ENCODE measurements at places on chromosomes 12 and 14. TPM values are rescaled to one million over a fixed set of nuclear protein-coding genes. Genes with fewer than 3 reads are reported as not detected.

Gene NGB
- not detected for total RNA-seq

- H3K27me3 ChIP-seq = no peaks in the 10 kb centered on the region
- H3K36me3 ChIP-seq = no peaks in the 10 kb centered on the region
- H3K4me3 ChIP-seq = no peak overlapping the region
- no peak for DNase-seq
- H3K4me1 ChIP-seq = no peaks in the 10 kb centered on the region
- H3K27ac ChIP-seq = no peak overlapping the region
Measured at GRCh38 chr14:52190337-52190931, 77.1 kb upstream of the PTGDR start.

Gene SERPINA9
- total RNA-seq = not detected

- H3K27me3 ChIP-seq = no peaks in the 10 kb centered on the region
- H3K27ac ChIP-seq = no peak overlapping the region
- DNase-seq = no peak
- no peaks in the 10 kb centered on the region for H3K4me1 ChIP-seq
- no peak overlapping the region for H3K4me3 ChIP-seq
Measured at GRCh38 chr12:81261508-81262207, 183.8 kb downstream of the ACSS3 start.

Gene TOMM20L
- total RNA-seq = not detected

- no peaks in the 10 kb centered on the region for H3K36me3 ChIP-seq
- DNase-seq = no peak
- H3K27me3 ChIP-seq = no peaks in the 10 kb centered on the region
Measured at GRCh38 chr12:124868252-124869058, 4.8 kb upstream of the SCARB1 start.

Gene CCNT1
- total RNA-seq = 36.2 TPM

Gene CACNA1C
- total RNA-seq = 12.0 TPM
